Glutamatergic neuron (in vitro differentiated cells): ENCODE measurements at places on chromosomes 2 and 18. TPM values are rescaled to one million over a fixed set of nuclear protein-coding genes. Genes with fewer than 3 reads are reported as not detected.
A peak's percentile ranks its signal among the peaks of the same experiment; 100 is the strongest.

Gene DNAH7
- 0.56 TPM for total RNA-seq

DNA sequence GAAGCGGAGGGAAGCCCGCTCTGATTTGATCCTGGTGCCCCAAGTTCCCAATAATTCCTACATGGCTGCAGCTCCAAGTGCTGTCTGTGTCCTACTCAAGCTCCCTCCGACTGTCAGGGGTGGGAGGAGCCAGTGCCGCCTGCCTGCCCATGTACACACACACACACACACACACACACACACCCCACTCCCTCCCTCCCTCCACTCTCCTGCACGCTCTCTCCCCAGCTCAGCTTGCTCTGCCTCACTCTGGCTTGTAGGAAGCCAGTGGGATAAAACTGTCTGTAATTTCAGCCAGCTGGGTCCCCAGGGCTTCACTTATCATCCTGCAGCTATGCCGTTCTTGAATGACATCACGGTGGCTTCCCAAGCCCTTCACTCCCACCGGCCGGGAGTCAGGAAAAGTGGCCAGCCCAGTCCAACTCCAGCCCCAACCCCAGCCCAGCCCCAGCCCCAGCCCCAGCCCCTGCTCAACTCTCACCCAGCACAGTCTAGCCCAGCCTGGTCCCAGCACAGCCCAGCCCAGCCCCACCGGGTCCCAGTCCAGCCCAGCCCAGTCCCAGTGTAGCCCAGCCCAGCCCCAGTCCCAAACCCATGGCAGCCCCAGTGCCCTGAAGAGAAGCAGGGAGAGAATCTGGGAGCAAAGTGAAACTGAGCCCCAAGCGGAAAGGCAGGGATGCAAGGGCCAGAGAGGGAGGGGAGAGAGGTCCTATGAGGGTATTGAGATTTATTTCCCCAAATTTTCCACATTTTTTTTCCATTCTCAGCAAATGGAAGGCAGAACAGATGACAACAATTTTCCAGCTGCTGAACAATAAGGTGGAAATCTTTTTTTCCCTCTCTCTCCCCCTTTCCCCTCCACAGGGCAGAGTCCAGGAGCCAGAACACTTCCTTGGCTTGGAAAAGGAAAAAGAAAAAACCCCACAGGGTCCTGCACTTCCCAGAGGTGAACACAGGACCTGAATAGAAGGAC is 144.0 kb downstream of the TNS1 start:
- peak; percentile 75 for DNase-seq
- no peak overlapping the region for H3K27ac ChIP-seq
- H3K27me3 ChIP-seq, result peaks cover 3% of the 10 kb centered on the region

DNA sequence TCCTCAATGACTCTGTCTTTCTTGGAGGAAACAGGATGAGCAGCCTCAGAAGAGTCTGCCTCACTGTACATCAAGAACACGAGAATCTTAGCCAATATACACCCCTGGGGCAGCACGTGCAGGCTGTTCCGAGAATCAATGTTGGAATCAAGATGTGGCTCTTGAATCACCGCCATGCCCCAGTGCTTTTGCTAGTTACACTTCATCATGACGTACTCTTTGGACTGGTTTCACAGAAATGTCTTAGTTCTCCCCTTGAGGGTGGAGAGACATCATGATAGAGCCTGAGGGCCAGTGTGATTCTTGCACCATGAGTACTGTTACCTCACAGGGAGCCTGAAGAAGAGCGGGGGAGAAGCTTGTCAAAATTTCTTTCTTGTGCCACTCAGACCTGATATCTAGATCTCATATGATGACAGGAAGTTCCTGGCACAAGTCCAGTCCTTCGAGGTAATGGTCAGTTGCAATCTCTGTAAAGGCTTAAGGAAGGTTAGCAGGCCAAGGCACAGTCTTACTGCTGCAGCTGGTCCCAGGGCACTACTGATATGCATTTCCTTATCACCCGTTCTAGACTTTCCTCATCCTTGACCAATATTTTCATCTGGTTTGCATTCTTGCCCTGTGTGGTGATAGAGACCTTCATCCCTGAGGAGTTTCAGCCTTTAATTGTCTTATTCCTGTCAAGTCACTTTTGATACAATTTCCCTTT is 28.2 kb upstream of the STAT4 start:
- no peak overlapping the region for H3K4me3 ChIP-seq
- H3K27me3 ChIP-seq, result peaks cover 3% of the 10 kb centered on the region
- H3K36me3 ChIP-seq, result no peaks in the 10 kb centered on the region
- no peaks in the 10 kb centered on the region for H3K4me1 ChIP-seq
- DNase-seq, result no peak
- H3K27ac ChIP-seq, result no peak overlapping the region

DNA sequence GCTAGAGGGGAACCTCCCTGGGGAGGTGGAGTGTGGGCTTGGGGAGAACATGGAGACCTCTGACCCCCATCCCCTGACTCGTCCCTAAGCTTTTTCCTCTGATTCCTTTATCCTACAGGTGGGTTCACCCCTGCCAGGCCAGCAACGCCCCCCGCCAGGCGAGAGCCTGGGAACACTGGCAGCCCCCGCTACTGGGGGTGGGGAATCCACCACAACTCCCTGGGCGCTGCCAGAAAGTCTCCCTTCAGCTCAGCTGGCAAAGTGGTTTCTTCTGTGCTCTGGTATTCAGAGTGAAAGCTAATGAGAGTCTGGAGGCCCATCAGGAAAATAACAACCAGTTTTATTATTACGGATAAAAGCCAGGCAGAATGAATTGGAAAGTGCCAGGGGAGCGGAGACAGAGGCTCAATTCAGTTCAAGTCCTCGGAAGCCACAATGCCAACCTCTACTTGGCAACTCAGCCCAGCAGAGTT is 2.8 kb downstream of the DIPK1C start:
- no peak overlapping the region for H3K4me3 ChIP-seq
- peaks cover 12% of the 10 kb centered on the region for H3K27me3 ChIP-seq
- no peaks in the 10 kb centered on the region for H3K36me3 ChIP-seq
- no peak overlapping the region for H3K27ac ChIP-seq

DNA sequence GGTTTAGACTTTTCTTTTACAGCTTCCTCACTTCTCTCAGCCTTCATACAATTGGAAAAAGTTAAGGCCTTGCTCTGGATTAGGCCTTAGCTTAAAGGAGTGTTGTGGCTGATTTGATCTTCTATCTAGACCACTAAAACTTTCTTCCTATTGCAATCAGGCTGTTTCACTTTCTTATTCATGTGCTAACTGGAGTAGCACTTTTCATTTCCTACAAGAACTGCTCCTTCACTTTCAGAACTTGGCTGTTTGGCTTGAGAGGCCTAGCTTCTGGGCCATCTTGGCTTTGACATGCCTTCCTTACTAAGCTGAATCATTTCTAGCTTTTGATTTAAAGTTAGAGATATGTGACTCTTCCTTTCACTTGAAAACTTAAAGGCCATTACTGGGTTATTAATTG is 114.3 kb downstream of the ARHGEF4 start:
- no peak overlapping the region for H3K27ac ChIP-seq
- peaks cover 12% of the 10 kb centered on the region for H3K36me3 ChIP-seq
- no peaks in the 10 kb centered on the region for H3K27me3 ChIP-seq
- DNase-seq, result no peak
- no peak overlapping the region for H3K4me3 ChIP-seq
